ENCODE measurements at places on chromosomes 5 and 9.

- DNase-seq, result no peak
Observed at GRCh38 chr5:683551-684481, 9.3 kb downstream of the TPPP start.

GRCh38 chr5:109455598-109456096 lies 45.9 kb upstream of the PJA2 start:
- peak; percentile 10 for DNase-seq

GRCh38 chr5:7468742-7469141 lies 72.8 kb downstream of the ADCY2 start:
- no peak for DNase-seq

GRCh38 chr5:125236981-125237380 lies 490.5 kb upstream of the ZNF608 start:
- DNase-seq, result peak; percentile 77

DNA sequence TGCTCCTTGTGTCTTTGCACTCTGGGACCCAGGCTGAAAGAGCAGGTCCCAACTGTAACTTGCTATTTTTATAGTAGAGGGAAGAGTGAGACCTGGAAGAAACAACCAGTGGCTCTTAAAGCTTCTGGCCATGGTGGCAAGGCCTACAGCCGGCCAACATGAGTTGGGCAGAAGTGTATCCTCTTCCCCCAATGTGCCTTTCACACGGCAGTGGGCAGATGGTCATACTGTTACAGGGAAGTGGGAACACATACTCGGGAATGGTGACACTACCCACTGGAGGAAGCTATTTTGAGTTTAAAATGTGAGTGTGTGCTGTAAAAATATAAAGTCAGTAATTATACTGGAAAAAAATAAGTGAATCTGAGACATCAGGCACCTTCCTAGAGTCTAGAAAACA lies 116.0 kb downstream of the MVB12B start:
- DNase-seq, result no peak

- DNase-seq, result no peak
Observed at GRCh38 chr5:116841734-116842133, 267.1 kb upstream of the SEMA6A start.

DNA sequence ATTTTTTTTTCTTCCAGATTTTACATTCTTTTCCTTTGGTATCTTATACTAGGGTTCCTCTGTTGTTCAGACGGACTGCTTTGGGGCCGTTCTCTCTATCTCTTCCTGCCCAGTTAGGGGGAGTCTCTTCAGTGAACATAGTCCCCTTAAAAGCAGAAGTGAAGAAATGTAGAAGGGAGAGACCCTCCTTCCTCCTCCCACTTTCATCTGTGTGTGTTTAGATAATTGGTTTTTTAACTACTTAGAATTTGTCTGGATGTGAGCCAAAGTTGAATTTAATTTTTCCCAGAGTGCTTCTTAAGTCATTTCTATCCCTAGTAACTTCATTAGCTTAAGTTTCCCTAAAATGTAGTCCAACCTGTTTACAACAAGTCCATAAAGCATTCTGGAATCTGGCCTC lies 167.5 kb downstream of the HACD4 start:
- DNase-seq, result no peak

DNA sequence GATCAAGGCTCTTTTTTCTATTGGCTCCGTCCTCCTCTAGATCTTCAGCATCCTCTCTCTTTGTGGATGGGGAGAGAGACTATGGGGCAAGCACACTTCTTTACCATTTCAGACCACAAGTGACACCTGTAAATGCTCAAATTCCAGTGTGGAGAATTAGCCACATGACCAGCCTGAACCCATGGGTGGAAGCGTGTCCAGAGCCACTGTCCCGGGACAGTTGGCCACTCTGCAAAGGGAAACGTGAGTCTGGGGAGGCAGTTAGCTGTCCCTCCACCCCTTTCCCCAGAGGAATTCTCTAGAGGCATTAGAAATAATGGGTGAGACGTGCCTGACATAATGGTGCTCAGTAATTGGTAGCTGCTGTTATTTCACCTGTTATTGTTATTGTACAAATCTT lies 40.9 kb downstream of the AMBP start:
- DNase-seq, result no peak

- DNase-seq, result peak; percentile 64
Observed at GRCh38 chr5:143319437-143320227, 83.9 kb downstream of the NR3C1 start.

DNA sequence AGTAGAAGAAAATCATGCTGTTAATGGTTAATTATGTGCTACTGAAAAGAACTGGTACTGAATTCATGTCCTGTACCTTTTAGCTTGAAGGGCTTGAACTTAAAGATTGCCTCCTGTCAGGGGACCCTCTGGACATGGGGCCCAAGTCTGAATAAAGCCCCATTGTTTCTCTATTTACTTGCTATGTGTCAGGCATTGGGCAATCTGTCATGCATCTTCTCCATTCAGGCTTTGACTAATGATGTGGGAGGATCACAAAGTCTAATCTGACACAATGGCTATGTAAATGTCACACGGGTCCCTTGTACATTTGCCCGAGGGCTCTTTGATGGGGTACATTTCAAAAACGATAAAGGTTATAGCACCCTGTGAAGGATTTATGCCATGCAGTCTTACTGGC lies 64.0 kb upstream of the TUSC1 start:
- no peak for DNase-seq

GRCh38 chr5:2756211-2757152 lies 5.0 kb upstream of the IRX2 start:
- no peak for DNase-seq

GRCh38 chr5:152092580-152092979 lies 167.9 kb upstream of the GLRA1 start:
- no peak for DNase-seq

DNA sequence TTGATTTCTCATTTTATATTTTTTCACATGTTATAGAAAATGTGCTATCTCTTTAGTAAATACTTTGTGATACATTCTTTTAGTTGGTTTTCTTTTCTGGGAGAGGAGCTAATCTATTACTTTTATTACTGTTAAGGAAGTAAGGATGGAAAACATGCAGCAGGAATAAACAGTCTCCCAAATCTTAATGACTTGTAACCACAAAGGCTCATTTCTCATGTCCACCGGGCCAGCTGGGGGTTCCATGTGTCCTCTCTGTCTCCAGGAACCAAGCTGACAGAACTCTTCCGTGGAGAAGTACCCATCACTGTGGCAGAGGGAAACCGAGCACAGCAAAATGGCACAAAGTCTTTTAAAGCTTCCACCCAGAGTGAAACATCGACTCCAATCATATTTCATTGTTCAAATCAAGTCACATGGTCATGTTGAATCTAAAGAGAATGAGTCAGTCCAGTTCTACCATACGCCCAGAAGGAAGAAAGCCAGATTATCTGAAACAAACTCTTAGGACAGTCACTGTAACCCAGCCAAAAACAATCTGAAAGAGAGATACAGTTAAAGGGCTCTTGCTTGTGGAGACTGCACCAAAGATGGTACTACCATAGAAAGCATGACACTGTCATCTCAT lies 97.1 kb upstream of the CDH6 start:
- no peak for DNase-seq

DNA sequence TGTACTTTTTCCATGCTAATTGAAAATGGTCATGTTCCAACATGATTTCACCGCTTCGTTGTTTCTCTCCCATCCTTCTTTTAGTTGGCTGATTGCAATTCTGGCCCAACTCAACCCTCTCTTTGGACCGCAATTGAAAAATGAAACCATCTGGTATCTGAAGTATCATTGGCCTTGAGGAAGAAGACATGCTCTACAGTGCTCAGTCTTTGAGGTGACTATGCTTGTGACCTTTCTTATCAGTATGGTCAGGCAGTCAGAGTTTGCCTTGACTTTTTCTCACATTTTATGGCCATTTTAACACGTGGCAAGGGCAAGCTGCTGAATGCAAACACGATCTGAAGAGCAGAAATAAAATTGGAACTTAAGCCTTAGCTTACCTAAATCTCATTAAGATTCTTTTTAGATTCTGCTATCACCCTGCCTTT lies 36.0 kb upstream of the CREBRF start:
- DNase-seq, result peak; percentile 37

DNA sequence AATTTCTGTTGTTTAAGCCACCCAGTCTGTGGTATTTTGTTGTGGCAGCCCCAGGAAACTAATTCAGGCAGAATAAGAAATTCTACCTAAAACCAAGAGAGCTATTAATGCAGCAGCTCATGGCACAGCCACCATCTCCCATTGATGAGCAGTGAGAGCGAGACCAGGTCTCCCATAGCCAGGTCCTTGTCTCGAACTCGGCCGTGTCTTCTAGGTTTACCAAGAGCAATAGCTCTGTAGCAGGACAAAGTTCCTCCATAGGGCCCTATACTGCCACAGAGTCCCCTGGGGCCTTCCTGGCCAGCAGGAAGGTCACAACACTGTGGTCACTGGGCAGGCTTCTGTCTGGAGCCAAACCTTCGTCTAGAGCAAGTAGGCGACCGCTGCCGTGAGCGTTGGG lies 34.5 kb upstream of the TJP2 start:
- no peak for DNase-seq

DNA sequence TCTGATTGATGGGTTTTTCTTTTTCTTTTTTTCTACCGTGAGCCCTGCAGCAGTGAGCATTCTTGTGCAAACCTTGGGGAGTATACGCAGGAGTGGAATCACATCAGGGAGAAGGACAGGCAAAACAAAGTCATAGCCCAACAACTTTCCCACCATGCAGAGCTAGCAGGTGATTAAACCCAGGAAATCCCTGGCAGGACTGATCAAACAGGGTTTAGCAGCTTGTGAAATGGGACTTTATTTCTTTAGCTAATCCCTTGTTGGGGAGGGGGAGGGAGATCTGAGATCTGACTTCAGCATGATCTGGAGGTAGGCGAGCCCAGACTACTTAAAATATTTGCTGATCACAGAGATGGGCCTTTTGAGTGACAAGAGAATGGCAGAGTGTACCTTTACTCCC lies 162.0 kb upstream of the GLRA1 start:
- no peak for DNase-seq

- DNase-seq, result no peak
Observed at GRCh38 chr9:20312732-20313131, 309.6 kb downstream of the MLLT3 start.

DNA sequence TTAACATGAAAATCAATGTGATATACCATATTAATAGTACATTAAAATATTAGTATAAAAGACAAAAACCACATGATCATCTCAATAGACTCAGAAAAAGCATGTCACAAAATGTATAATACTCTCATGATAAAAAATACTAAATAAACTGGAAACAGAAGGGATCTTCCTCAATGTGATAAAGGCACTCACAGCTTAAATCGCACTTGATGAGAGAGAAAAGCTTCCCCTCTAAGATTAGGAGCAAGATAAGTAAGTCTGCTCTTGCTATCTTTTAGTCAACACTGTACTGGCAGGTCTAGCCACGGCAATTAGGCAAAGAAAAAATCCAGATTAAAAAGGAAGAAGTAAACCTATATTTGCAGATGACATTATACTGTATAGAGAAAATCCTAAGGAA lies 21.8 kb upstream of the MSH3 start:
- no peak for DNase-seq

DNA sequence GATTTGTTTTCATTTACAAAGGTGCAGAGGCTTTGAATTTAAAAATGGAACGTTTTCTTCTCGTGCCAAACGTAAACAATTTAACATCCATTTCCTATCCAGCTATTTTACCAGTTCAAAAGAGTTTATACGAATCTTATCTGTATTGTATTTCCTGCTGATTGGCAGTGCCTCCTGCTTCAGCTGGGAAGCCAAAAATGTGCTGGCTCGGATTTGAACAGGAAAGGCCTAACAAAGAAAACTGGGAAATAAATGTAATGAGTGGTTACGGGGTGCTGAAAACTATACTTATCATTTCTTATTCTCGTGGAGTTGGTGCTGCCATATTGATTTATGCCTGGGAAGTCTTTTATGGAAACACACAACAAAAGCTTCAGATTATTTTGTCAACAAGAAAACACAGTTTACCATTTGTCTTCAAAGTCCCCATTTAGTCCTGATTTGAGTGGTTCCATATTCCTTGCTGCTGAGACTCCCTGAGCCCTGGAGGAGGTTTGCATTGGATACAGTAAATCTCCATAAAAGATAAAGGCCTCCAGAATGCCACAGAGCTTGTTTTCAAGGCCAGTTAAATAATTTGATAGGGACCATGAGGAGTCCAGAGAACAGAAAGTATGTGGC lies 507.4 kb downstream of the RASEF start:
- DNase-seq, result no peak
